ENCODE measurements at places on chromosomes 4 and X. TPM values are rescaled to one million over a fixed set of nuclear protein-coding genes. Genes with fewer than 3 reads are reported as not detected.

- DNase-seq: no peak
These were observed 5.9 kb upstream of the HPGD start for GRCh38 chr4:174528226-174528625.

DNA sequence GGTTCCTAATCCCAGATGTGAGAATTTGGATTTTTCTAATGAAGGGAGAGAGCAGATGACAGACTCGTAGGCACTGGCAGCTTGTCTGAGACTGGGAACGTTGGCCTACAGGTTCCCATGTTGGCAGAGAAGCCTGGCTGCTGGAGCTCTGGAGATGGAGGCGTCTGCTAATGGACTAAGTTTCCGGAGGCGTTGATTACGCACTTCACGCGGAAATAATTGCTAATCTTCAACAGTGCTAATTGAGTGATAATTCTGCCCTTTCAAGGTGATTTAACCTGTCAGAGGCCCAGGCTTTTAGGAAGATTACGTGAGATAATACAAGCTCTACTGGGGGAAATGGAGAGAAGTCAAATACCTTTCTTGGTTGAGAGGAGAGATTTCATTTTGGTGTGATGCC is 77.4 kb downstream of the PSAPL1 start:
- DNase-seq: no peak

DNA sequence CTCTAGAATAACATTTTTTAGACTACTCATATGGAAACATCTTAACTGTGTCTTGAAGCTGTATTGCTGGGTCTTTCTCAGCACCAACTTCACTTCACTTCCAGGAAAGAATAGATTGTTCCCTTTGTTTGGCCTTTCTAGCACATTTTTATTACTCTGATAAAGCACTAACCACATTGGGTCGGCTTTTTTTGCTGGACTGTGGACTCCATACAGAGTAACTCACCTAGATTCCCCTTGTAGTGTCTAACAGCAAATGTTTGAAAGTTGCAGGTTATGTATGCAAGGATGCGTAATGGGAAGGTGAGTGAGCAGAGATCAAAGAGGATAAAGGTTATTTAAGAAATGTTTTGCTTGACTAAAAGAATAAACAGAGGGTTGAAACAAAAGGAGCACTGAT is 101.2 kb downstream of the MMRN1 start:
- peak; percentile 60 for DNase-seq

DNA sequence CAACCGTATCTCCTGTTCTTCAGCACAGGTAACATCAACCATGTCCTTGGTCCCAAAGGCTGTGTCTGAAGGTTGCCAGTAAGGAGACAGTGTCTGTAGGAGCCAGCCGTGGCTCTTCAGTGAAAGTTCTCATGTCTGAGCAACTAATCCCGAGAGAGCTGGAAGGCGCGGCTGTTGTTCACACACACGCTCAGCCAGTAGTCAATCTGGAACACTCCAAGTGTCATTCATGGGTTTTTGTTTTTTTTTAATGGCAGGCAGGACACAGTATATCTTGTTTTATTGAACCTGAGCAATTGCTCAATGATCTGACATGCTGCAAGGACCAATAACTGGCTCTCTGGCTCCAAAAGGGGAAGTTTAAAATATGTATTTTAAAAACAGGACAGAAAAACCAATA is 48.4 kb upstream of the MAP3K15 start:
- DNase-seq: no peak

GRCh38 chrX:103275947-103276567 is 493 bp downstream of the TCEAL5 start:
- DNase-seq: no peak

- DNase-seq: no peak
These were observed 10.1 kb downstream of the SH3D19 start for GRCh38 chr4:151315212-151315886.

- DNase-seq: no peak
These were observed 151.2 kb downstream of the DTHD1 start for GRCh38 chr4:36432586-36432985.

- no peak for DNase-seq
These were observed 58.0 kb downstream of the PPP3CA start for GRCh38 chr4:101289306-101289705.

- peak; percentile 42 for DNase-seq
These were observed 17.8 kb downstream of the ZNF185 start for GRCh38 chrX:152915541-152916241.

DNA sequence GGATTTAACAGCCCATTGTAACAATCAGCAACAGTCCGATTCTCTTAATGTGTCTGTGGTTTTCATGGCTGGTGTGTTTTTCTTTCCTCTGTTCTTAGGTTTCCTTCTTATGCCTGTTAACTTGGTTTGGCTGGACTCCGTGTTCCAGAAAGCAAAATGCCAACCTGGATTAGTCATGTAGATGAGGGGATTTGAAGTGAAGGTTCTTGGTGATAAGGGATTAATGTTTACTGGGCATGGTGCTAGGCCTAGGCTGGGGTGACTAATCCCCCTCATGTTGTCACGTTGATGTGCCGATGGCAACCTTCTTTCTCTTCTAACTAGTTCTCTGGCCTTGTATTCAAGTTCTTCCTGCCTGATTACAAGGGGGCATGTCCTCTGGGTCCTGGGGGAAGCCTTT is 85.9 kb downstream of the REPS2 start:
- DNase-seq: no peak

MAGEA6 gene
- polyA plus RNA-seq: not detected

TIMP1 gene
- polyA plus RNA-seq: 84.0 TPM

DNAAF6 gene
- polyA plus RNA-seq: not detected

TEX13D gene
- polyA plus RNA-seq: not detected

PCYT1B gene
- polyA plus RNA-seq: 3.8 TPM

AFF2 gene
- polyA plus RNA-seq: 1.6 TPM

MAGEA1 gene
- polyA plus RNA-seq: not detected

GAB3 gene
- 3.2 TPM for polyA plus RNA-seq

All from large intestine (tissue), 12 donors.